GM12865 (cell line): ENCODE measurements at places on chromosomes 5 and 9.
A peak's percentile ranks its signal among the peaks of the same experiment; 100 is the strongest.

GRCh38 chr5:62326702-62327101 is 20.7 kb downstream of the KIF2A start:
- DNase-seq = no peak

- DNase-seq = no peak
Measured at GRCh38 chr9:130186839-130187522, 14.8 kb downstream of the NCS1 start.

- no peak for DNase-seq
Measured at GRCh38 chr9:120014796-120015195, 565.2 kb downstream of the CDK5RAP2 start.

DNA sequence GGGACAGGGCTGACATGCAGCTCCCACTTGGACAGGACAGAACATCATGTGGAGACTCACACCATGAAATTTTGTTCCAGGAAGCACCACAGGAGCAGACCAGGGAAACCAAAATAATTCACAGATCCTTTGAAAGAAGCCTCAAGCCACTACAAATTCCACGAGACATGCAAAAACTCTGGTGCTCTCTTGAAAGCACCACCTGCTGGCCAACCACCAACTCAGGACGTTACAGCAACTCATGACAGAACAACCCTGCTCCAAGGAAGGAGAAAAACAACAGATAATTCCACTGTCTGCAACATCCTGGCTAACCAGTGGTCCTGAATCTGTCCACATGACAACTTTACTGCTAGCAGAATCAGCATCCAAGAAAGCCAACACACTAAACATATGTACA is 516.0 kb downstream of the SPATA31D1 start:
- DNase-seq = no peak

DNA sequence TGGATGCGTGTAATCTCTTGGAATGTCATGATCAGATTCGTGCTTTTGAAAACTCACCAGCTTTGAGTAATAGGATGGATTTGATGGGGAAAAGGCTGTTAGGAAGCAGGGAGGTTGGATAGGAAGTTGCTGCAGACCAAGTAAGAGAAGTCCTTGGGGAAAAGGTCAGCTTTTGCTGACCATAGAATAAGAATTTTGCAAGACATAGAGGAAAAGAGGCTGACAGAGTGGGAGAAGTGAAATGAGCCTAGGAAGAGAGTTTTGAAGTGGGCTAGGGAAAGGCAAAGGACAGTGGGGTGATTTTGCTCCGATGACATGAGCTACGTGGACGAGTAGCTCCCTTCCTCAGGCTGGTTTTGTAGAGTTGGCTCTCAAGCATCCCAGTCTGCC is 31.5 kb downstream of the RHOBTB3 start:
- DNase-seq = no peak

GRCh38 chr9:5787220-5787619 is 45.7 kb downstream of the ERMP1 start:
- no peak for DNase-seq

DNA sequence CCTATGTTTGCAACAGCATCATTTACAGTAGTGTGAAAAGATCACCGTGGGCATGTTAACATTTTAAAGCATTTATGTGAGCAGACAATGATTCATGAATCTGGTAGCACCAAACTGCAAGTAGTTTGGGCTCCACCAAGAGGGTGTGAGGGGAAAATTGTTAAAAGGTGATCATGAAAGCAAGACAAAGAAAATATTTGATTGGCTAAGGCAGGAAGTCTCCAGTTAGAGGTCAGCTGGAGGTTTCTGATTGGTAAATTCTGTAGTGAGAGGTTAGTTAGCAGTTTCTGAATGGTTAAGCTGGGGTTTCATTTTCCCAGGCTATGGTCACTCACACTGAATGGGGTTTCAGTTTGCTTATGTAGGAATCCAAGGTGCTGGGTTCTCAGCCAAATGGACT is 13.5 kb upstream of the DRD1 start:
- DNase-seq = peak; percentile 70

- no peak for DNase-seq
Measured at GRCh38 chr5:5979761-5980537, 398.4 kb downstream of the MED10 start.

- DNase-seq = peak; percentile 48
Measured at GRCh38 chr5:76855961-76856360, 6.1 kb downstream of the S100Z start.

DNA sequence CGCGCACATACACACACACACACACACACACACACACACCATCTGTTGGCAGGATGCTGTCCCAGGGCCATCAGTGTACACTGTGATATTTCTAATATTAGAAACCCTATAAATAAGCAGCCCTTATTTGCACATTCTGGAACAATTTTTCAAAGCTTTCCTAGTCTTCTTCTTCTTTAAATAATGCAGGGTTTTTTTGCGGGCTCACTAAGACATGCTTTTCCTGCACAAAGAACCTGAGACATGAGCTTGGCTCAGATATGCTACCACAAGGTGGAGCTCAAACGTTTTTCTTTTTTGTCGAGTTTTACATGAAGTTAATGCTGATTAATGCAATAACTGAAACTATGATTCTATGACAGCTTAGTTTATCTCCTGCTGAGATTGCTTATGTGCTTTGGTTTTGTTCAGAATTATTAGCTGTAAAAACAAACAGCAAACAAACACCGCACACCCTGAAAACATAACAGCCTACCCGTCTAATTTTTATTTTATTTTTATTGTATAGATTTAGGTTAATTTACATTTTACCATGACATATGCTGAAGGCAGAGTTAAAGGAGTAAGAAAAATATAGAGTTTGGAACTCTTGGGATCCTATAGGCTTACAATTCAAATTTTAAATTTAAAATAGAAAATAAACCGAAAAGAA is 95.8 kb downstream of the ALDH1A1 start:
- peak; percentile 64 for DNase-seq

- no peak for DNase-seq
Measured at GRCh38 chr5:171092194-171092593, 216.9 kb upstream of the TLX3 start.

GRCh38 chr5:16009256-16009655 is 170.3 kb downstream of the MARCHF11 start:
- DNase-seq = no peak

- DNase-seq = no peak
Measured at GRCh38 chr5:172383191-172383802, 71.0 kb downstream of the SH3PXD2B start.

DNA sequence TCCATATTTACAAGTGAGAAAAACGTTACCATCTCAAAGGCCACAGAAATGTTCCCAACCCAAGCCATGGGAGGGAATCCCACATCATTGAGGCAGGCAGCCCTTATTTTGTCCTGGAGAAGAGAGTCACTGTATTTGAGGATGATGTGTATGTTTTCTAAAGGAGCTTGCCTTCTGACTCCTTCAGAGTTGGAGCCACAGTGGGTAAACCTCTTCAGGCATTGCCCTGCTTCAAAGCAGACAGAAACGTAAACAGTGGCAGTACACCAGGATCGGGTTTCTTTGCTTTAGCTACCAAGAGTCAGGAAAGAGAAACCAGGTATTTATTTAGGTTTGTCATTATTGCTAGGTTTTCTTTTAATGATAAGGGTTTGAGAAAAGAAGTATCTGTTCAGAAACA is 45.7 kb downstream of the MUSK start:
- DNase-seq = no peak

DNA sequence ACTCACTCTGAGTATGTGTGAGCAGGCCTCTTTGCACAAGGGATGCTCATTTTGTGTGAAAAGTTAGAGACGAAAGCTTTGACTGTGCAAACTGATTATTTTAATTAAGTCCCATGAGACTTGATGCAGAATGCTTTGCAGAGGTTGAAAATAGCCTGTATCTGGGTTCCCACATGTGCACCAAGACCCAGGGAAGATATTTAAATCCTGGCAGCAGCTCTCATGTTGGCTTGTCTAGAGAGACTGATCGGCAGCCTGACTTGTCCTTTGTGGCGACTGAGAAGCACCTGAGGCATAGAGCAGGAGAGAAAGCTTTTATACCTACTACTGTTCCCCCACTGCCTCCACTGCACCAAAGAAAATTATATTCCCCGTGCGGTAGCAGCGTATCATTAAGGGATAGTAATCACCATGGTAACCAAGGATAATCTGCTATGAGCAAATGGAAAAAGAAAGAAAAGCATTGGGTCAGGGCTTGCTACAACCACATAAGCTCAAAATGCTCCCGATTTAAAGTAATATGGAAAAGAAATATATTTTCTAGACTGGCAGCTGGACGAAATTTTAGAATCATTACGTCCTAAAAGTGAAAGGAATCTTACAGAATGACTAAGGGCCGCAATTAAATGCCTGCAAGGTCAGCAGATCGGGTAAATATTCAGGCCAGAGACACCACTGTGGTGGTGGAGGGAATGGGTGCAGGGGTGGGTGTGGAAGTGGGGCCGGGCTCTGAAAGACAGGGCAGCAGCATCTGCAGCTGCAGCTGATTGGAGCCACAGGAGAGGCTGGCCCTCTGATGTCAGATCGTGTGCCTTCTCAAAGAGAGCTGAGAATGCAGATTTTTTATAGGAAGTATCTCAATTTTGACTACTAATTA is 135.3 kb upstream of the EPB41L4A start:
- no peak for DNase-seq

DNA sequence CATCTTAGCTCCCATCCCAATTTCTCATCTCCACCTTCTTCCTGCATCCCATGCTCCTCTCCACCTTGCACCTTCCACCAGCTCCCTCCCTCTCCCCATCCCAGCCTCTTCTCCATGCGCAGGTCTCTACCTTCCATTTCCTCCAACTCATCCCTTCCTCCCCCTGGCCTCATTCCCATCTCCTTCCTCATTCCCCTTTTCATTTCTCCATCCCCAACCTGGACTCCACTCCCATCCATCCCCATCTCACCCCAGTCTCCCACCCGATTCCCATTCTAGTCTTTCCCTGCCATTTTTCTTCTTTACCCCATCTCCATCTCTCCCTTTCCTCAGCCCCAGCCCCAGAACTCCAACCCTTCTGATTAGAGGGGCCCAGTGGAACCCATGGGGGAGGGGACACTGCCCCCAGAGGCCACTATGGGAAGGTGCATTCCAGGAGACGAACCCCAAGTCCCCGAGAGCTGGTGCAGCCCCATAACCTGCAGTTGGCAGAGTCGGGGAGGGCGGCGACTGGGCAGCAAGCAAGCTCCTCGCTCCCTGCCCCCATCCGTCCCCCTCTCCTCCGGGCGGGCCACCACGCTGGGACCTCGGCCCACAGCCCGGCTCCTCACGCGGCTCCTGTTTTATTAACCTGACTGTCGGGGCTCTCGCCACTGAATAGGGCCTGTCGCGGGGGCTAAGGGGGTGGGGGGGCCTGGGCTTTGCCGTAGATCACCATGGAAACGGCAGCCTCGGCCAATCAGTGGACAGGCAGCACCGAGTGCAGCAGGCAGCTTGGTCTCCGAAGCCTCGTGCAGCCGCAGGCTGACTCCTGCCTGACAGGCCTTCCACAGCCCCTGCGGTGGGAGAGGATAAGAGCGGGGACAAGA is 66.7 kb downstream of the PCDH1 start:
- peak; percentile 33 for DNase-seq

- no peak for DNase-seq
Measured at GRCh38 chr9:82532504-82533180, 530.3 kb downstream of the RASEF start.

DNA sequence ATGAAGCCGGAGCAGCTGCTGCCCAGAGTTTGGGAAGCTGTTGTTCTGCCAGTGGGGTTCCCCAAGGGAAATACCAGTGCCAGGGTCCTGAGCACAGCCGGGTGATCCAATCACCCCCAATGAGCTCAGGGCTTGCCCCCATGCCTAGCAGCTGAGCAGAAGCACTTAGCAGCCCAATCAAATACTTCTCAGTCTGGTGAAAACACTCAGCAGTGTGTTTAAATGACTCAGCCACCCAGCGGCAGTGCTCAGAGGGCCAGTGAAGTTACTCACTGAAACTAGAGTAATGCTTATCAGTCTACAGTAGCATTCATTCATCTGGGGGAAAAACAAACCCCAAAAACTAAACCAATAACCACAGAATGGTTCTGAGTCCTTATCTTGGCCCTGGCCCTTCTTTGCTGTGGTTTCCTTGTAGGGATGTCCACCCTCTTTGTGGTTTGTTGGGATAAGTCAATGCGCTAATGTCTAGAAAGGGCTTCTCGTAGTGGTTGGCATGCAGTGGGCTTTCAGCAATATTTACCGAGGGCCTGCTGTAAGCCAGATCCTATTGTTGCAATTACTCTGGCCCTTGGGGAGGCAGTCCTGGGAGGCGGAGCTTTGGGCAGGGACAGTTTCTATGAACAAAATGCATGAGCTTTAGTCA is 43.1 kb downstream of the LHX2 start:
- peak; percentile 91 for DNase-seq

DNA sequence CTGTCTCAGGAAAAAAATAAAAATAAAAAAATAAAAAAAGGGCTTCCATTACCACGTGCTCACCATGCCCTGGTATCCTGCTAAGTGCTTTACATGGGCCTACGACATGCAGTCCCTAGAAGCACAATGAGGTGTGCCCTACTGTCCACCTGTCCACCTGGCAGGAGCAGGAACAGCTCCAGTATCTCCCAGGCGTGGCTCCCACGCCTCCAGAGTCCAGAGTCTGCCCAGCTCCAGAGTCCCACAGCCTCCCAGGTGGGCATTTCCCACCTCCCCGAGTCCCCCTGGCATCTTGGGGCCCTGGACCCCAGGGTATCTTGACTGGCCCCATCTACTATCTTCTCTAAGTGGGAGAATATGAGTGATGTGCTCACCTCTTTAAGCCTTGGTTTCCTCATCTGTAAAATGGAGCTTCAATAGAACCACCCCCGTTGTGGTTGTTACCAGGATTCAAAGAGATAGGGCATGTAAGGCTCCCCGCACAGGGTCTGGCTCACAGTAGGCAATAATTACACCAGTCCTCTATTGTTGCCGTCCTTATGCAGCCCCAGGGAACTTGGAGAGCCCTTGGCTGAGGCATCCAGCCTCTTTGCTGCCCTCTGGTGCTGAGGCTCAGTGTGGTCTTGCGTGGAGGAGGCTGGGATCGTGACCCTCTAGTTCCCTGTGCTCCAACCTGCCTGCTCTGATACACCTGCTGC is 8.9 kb downstream of the CXCL14 start:
- DNase-seq = peak; percentile 46

DNA sequence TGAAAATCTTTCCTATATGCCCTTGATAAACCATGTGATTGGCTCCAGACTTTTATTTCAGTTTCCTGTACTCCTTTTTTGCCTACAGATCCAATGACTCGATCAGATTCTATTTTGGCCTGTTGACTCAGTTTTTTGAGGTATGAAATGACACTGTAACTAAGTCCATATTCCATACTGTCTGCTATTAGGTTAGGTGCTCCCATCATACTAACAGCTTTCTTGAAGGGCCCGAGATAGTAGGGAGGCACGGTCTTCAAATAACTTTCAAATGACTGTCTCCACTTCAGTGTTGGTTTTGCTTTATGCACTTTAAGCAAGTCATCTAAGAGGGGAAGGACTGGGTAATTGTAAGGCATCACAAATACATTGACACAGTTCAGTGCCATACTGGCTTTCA is 295.4 kb upstream of the DAB2 start:
- DNase-seq = no peak
